ENCODE measurements at places on chromosomes 7 and 10.

DNA sequence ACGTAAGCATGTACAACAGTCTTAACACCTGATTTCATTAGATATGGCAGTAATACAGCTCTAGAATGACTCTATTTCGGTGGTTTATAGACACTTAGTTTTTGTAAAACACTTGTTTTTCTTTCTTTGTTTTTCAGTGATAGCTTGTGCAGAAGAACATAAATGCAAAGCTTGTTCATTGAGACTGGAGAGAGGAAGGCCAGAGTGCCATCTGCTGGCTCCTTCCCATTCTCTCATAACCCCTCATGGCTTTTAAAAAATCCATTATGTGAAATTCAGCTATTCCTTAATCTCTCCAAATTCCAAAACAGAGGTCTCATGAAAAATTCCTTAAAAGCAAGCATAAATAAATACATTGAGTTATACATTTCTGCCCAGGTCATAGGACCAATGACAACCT lies 76.3 kb downstream of the CACNB2 start:
- DNase-seq: peak; percentile 32

- DNase-seq: no peak
These were observed 14.3 kb upstream of the ZNF248 start for GRCh38 chr10:37871568-37872251.

DNA sequence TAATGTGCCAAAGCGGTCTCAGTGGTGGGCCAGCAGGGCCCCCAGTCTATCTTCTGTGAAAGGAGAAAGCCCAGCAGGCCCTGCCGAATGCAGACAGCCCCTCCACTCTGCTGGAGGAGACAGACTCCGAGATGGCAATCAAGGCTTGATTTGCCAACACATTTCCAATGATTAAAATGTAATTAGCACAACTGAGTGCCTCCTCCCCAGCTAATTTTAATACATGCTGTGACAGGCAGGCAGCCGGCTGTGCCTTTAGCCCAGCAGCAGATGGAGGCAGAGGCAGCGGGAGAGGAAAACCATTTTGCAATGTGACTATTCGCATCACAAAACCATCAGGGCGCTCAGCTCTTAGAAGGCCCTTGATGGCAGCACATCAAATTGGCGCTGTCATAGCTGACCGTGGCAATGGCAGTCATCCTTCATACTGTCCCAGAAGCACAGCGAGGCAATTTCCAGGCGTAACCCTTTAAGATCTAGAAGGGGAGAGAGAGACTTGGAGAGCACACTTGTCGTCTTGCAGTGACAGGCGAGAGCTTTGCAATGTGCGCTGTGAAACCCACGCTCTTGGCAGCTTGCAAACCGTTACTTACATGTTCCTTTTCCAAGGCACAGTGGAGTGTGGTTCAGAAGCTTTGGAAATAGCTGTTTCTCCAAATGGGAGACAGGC lies 714.8 kb upstream of the GALNT17 start:
- no peak for DNase-seq

DNA sequence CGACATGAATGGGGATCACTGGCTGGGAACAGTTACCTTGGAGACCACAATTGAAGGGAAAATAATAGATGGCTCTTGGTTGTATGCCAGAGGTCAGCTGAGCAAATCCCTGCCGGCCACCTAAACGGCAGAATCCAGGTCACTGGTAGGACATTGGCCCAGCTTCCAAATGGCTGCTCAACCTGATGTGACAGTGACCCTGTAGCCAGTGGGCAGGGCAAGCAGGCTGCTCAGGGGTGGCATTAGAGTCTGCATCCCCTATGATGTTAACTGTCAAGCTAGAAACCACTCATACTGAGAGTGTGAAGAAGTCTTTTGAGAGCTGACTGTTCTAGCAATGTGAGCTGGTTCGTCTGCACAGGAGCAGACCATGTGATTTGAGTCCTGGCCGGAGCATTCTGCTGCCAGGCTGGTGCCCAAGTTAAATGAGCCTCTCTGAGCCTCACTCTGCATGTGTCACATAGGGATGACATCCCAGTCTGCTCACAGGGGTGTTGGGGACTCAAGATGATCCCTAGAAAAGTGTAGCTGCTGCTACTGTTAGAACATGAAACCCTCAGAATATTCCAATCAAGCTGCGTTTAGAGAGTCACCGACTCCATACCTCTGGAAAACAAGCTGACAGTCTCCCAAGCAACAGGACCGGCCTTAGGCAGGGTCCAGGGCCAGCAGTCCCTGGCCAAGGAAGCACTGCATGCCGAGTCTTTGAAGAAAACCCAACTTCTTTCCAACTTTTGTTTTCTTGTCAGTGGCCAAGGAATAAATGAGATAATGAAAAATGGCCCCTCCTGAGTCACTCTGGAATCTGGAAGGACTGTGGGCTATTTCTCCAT lies 69.7 kb downstream of the VWA2 start:
- no peak for DNase-seq

GRCh38 chr7:27709137-27710075 lies 30.6 kb upstream of the TAX1BP1 start:
- DNase-seq: peak; percentile 80

- peak; percentile 23 for DNase-seq
These were observed 107.8 kb upstream of the PLXNA4 start for GRCh38 chr7:132683896-132684690.

- DNase-seq: no peak
These were observed 245.3 kb downstream of the NSUN6 start for GRCh38 chr10:18406136-18406535.

DNA sequence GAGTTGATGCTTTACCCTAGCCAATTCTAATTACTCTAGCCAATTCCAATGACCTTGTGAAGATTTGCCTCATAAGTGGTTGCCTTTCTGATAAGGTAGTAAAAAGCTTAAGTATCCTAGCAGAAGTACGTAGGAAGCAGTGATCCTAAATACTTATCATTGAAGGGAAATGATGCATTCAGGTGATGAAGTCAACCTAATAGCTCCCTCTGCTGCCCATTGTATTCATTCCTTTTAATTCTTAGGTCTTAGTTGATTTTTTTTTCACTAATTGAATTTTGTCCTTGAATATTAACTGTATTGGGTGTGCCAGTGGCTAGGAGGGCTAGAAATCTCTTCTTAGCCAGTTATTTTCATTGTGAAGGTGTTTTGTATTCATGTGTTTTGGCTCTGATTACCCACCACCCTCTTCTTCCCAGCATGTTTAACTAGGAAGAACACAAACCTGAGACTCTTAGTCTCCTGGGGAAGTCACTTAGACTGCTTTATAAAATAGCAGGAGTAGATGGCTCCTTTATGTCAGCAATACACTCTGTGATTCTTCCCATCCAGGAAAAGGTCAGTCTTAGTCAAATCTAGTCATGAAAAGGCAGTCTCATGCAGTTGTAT lies 46.3 kb downstream of the PLEKHA8 start:
- peak; percentile 69 for DNase-seq

GRCh38 chr10:130333185-130333584 lies 197.0 kb downstream of the GLRX3 start:
- DNase-seq: peak; percentile 46

- DNase-seq: peak; percentile 35
These were observed 1.2 kb downstream of the AHCYL2 start for GRCh38 chr7:129225931-129226572.

- DNase-seq: peak; percentile 70
These were observed 644.4 kb downstream of the GRM8 start for GRCh38 chr7:126608339-126608776.

GRCh38 chr10:45095286-45095685 lies 94.6 kb downstream of the ZNF22 start:
- DNase-seq: no peak

Measured in SK-MEL-5 (cell line).